ENCODE measurements at places on chromosomes 7 and 10.

DNA sequence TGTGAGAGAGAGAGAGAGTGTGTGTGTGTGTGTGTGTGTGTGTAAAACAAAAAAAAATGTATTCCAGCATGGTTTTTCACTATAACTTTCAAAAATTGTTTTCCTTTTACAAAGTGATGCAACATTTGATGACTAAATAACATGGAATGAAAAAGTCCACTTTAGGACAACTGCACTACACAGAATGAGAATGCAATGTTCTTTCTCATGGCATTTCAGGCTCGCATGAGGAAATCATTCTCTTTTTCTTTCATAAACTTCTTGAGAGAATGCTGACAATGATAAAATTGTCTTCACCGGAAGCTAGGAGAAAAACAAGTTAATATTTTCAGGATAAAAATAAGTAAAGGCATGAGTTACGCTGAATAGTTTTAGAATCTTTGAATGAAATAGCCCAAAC is 53.7 kb downstream of the SLC16A12 start:
- DNase-seq = no peak

- DNase-seq = no peak
These were observed 70.0 kb downstream of the SNX10 start for GRCh38 chr7:26361637-26362036.

DNA sequence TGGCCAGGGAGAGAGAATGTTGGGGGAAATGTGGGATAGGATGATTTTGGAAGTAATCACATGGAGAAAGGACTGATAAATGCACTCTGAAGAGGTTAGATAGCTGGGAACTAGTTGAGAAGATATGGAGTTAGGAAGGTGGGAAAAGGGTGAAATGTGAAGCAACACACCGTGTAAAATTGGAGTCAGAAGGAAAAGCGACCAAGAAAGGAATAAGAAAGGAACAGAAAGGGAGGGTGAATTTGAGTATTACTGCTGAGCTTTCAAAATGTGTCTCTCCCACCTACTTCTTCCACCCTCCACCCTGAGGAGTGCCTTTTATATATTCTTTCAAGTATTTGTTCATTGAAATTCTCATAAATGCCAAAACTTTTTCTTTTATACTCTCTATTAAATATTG is 171.8 kb downstream of the BMPER start:
- no peak for DNase-seq

GRCh38 chr10:76034353-76035205 is 603.2 kb downstream of the LRMDA start:
- no peak for DNase-seq

- no peak for DNase-seq
These were observed 172.7 kb downstream of the DIP2C start for GRCh38 chr10:516764-517163.

DNA sequence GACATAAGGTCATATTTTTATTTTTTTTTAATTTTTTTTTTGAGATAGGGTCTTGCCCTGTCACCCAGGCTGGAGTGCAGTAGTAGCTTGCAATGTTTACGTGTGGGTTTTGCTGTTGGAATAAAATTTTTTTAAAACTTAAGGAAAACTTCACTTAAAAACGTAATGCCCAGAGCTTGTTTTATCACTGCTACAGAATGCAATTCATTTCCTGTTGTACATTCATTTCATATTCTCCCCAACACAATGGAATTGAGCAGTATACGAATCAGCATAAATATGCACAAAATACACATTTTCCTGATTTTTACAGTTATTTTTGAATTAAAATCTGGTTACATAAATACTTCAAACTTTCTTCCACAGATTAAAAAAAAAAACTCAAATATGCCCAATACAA is 40.3 kb downstream of the RSU1 start:
- no peak for DNase-seq

GRCh38 chr7:142876236-142876960 is 9.1 kb downstream of the TRPV6 start:
- DNase-seq = no peak

GRCh38 chr10:114876169-114876568 is 54.6 kb downstream of the FHIP2A start:
- DNase-seq = no peak

DNA sequence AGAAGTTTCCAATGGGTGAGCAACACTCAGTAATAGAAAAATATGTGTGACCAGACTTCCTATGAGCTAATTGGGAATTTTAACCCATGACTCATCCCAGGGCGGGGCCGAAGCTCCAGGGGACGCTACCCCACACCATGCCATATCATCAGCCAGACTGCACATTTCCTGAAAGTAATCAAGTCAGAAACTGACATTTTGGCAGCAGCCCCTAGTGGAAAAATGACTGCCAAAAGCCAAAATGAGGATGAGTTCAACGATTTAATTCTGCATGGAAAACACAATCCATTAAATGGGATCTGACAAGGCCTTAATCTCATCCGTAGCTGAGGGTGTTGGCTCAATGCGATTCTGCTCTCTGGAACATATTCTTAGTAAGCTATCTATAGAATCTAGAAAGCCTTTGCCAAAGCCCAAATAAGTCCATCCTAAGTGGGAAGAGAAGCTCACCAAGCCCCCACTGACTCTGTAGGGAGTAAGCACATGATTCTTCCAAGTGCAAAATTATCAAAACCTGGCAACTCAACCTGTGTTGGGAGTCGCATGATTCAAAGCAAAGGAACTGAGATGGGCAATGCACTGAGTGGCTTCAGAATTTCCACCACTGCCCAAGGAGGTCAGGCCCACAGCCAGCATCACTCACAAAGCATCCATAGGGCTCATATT is 93.1 kb upstream of the PDE1C start:
- DNase-seq = no peak

- DNase-seq = no peak
These were observed 1159.6 kb downstream of the SORCS3 start for GRCh38 chr10:105800641-105801040.

DNA sequence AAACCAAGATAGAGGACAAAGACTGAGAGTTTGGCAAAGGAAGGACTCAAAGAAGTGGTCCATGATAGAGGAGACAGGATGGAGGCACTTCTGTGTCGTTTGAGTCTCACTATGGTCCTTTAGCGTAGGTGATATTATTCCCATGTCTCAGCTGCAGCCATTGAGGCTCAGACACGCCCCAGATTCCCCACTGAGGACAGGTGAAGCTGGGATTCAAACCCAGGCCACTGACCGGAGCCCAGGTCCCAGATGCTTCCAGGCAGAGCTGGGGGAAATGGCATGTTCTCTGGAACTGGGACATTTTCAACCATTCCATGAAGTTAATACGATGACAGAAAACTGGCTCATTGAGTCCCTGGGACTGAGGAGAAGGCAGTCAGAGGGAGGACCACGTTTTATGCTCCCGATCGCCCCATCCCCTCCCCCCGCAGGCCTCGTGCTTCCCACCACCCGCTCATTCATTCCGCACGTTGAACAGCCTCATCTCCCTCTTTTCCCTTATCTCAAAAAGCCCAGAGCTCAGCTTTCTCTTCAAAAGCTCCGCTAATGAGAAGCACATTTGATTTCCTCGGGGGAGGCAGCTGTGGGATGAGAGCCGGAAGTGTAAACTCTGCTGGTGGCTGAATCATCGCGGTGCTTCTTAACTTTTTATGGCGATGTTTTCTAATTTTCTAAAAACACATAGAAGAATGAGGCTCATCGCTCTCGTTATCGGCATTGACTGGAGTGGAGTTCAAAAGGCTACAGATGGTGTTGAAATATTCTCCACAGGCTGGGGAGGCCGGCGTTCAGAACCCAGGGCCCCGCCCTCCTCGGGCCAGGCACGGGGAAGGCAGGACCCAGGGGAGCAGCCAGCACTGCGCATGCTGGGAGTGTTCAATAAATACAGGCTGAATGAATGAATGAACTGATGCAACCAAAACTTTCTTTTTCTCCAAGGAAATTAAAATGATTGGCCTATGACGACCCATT is 64.0 kb downstream of the OAT start:
- DNase-seq = peak; percentile 34

DNA sequence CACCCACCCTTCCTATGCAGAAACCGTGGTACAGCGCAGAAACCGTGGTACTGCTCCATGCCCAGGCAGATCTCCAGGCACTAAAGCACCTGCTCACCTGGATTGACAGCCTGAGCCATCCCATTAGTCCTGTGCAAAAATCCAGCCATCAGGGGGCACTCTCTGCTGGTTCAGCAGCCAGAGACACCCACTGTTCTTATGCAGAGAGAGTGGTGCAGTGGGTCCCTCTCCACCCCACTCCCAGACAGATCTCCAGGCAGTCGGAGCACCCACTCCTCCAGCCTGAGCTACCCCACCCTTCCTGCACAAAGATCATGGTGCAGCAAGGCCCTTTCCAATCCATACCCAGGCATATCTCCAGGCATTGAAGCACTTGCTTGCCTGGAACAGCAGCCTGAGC is 219.8 kb downstream of the CTNNA3 start:
- DNase-seq = no peak

- DNase-seq = no peak
These were observed 1.2 kb upstream of the OR6V1 start for GRCh38 chr7:143050931-143051330.

DNA sequence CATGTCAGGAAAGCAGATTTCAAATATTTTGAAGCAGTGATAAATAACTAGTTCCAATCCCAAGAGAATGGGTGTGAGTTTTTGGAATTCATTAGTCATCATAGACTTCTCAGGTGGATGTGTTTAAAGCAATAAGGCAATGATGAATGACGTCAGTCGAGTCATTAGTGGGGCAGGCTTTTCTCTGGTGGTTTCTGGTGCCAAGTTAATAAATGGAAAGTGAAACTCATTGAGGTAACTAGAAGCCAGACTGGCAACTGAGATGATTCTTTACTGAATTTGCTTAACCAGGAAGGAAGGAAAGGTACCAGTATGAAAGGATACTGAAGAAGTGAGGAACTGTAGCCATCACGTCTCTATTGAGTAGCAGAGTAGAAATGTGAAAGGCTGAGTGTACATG is 311.0 kb downstream of the GPAM start:
- DNase-seq = no peak

DNA sequence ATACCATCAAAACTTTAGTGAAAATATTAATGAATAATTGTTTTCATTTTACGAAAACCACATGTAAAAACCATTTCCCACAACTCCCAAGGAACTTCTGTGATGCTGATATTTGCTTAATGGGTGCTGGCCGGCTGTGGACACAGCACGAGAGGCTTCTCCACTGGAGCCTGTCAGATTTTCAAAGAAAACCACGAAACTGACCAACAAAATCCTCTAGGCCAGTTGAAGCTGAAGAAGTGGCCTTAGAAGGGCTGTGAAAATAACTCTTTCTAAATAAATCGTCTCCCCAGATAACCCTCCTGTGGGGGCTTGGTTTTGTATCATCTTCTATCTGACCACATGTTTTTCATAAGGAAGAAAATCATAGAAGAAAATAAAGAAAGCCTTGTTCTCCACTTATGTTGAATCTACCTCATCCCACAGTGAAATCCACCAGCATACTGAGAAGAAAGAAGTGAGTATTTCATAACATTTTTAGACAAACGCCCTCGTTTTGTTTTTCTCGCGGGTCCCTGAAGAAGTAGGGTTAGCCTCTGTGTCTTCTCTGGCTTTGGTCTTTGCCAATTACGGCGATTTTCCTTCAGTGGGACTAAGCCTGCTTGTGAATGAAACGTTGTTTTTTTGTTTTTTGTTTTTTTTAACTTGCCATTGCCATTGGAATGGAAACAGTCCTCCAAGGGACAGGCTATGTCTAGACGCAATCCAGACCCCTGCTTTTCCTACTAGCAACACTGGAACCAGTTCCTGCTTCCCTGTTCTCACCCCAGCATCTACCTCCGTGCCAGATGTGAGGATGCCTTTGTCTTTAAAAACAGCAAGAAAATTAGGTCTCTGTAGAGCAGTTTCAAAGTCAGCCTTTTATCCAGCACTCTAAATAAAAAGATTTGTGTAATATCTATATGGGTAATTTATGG is 123.9 kb downstream of the ADAM12 start:
- no peak for DNase-seq

DNA sequence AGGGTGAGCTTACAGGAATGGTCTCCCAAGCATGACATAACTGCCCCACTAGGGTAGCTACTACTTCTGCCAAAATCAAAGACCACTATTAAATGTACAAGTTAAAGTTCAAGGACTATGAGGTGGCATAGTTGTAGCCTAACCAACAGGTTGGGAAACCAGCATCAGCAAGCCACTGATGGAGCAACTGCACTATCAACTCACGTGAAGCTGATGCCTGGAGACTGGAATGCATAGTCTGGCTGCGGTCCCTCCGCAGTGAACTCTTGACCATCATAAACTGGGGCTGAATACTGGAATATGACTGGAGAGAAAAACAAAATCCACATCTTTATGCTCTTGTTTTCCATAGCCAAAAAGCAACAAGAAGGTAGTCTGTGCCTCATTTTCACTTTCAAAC is 541.4 kb downstream of the DNAJB9 start:
- no peak for DNase-seq

DNA sequence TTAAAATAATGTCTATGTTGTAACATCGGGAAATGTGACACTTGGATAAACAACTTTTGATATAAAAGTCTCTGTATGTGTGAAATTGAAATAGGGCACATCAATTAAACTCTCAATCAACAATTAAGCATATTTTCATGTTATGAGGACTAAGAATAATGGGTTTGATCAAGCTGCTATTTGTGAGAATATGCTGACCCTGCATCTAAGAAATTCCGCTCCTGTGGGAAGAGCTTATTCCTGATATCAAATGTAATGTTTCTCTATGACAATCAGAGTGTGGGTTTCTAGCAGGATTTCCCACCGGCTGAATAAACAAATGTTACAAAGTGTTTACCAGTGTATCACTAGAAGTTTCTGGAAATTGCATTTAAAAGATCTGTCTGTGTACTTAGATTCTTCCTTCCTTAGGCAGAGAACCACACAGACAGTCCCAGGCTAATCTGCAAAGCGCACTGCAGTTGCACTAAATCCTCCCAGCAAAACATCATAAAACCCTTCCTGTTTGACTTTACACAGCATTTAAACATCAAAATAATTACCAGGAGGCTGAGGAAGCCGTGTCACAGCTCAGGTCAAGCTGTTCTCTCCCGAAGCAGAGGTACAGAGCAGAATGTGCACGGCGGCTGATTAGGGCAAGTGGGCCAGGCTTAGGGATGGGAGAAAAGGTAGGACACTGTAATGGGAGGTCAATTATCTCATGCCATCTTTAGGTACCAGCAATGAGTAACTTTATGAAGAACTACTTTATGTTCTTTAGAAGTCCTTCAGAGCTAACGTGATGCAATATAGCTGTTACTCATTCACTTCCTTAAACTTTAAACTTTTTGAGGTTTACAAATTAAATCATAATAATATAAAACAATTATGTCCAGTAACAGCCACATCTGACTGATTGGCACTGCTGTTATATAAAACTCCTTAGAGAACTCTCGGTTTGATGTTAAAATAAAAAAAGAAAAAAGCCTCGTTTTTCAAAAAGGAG is 109.1 kb upstream of the CTTNBP2 start:
- DNase-seq = no peak

DNA sequence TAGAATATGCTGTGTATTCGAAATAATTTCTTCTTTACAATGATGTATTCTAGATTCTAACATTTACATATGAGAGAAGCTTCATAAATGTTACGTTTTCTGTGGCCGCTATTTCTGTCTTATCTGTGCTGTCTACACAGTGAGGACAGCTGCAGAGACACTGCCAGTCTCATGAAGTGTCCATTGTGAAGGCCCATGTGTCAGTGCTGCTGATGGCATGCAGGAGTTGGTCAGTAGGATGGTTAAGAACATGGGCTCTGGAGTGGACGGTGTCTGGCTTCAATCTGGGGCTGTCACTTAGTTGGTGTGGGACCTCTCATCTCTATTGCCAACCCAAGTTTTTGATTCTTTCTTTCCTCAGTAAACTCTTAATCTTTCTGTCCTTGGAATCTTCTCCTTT is 137.3 kb downstream of the SDK1 start:
- DNase-seq = no peak

GRCh38 chr7:46550864-46551263 is 629.8 kb upstream of the IGFBP3 start:
- DNase-seq = no peak

GRCh38 chr10:86849181-86849894 is 92.9 kb downstream of the BMPR1A start:
- no peak for DNase-seq

All from head of caudate nucleus (tissue), 42 donors.